ENCODE measurements at places on chromosomes 1 and 21. TPM values are rescaled to one million over a fixed set of nuclear protein-coding genes. Genes with fewer than 3 reads are reported as not detected.
A peak's percentile ranks its signal among the peaks of the same experiment; 100 is the strongest.

GRCh38 chr1:82845866-82846265, 1045.1 kb downstream of the ADGRL2 start:
- DNase-seq, result no peak

GRCh38 chr1:18200918-18201317, 93.3 kb downstream of the IGSF21 start:
- no peak for DNase-seq

GRCh38 chr21:38838598-38839327, 33.0 kb downstream of the ETS2 start:
- no peak for DNase-seq

DNA sequence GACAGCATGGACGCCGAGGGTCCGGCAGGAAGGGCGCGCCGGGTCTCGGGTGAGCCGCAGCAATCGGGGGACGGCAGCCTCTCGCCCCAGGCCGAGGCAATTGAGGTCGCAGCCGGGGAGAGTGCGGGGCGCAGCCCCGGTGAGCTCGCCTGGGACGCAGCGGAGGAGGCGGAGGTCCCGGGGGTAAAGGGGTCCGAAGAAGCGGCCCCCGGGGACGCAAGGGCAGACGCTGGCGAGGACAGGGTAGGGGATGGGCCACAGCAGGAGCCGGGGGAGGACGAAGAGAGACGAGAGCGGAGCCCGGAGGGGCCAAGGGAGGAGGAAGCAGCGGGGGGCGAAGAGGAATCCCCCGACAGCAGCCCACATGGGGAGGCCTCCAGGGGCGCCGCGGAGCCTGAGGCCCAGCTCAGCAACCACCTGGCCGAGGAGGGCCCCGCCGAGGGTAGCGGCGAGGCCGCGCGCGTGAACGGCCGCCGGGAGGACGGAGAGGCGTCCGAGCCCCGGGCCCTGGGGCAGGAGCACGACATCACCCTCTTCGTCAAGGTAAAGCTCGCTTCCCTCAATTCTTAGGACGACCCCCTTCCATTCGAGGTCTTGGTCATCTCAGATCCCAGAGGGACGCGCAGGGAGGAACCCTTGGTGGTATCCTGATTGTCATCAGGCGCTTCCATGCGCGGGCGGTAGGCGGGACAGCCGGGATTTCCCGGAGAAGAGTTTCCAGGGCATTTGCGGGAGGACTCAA, 1.6 kb downstream of the CLIC6 start:
- DNase-seq, result no peak

- DNase-seq, result no peak
Observed at GRCh38 chr1:230232371-230232771, 165.3 kb downstream of the GALNT2 start.

DNA sequence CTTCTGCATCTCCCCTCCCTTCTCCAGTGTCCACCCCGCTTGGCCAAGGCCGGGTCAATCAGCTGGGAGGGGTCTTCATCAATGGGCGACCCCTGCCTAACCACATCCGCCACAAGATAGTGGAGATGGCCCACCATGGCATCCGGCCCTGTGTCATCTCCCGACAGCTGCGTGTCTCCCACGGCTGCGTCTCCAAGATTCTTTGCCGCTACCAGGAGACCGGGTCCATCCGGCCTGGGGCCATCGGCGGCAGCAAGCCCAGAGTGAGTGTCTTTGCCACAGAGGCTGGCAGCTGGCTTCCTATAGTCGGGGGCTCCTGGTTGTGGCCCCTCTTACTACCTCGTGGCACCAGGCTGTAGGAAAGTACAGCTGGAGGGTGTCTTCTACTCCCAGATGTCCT, 3.6 kb downstream of the PAX7 start:
- no peak for DNase-seq

GRCh38 chr21:38965241-38965640, 159.5 kb downstream of the ETS2 start:
- DNase-seq, result no peak

DNA sequence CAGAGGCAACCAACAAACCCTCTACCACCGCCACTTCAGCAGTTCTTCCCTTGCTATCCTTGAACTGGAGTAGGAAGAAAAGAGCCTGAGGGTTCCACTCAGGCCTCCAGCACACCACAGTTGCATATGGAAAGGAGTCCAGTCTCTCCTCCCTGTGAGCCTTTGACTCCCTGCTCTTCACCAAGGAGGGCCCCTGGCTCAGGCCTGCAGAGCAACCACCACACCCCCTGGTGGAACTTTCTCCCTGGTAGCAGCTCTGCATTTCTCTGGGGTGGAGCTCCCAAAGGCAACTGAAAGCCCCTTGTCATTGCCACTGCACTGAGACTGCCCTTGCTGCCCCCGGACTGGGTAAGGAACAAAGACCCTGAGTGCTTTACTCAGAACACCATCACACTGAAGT, 1021.5 kb upstream of the ADGRL2 start:
- no peak for DNase-seq

GRCh38 chr1:89254658-89255287, 17.9 kb downstream of the GBP5 start:
- no peak for DNase-seq

The EFCAB7 gene
- 5.1 TPM for polyA plus RNA-seq

DNA sequence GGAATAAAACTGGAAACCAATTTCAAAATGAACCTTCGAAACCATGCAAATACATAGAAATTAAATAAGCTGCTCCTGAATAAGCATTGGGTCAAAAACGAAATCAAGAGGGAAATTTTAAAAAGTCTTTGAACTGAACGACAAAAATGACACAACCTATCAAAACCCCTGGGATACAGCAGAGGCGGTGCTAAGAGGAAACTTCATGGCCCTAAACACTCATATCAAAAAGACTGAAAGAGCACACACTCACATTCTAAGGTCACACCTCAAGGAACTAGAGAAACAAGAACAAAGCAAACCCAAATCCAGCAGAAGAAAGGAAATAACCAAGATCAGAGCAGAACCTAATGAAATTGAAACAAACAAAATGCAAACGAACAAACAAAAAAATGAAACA, 85.2 kb upstream of the CDC42BPA start:
- DNase-seq, result no peak

- no peak for DNase-seq
Observed at GRCh38 chr1:43492826-43493225, 37.9 kb upstream of the PTPRF start.

DNA sequence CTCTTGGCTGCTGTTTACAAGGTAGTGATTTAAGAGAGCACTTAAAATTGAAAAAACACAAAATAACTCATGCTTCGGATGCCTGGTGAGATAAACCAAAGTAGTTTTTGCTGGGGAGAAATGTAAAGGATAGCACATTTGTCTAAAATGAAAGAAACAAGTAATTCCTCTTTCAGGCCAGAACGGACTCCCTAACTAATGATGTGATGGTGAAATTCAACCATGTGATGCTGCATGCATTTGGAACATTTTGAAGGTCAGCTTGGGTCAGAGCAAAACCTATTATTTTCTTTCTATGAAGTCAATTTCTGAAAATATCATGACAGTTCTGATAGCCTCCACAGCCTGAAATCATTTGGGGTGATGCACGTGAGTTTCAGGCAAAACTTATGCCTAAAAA, 27.6 kb downstream of the NMNAT2 start:
- DNase-seq, result no peak

DNA sequence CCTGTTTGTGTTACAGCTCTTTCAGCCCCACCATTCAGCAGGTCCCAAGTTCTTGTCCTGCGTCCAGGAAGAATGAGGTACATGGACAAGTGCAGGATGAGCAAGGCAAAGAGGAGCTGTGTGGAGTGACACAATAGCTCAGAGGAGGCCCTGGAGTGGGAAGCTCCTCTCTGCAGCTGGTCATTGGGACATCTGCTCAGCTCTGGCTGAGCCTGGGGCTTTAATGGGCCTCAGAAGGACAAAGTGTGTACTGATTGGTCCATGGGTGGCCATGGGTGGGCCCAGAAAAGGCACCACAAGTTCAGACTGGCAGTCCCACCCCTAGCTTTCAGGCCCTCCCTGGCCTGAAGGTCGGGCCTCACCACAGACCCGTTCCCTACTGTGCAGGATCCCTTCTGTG, 14.7 kb upstream of the HYI start:
- no peak for DNase-seq

The ADCY10 gene
- polyA plus RNA-seq, result 0.11 TPM

DNA sequence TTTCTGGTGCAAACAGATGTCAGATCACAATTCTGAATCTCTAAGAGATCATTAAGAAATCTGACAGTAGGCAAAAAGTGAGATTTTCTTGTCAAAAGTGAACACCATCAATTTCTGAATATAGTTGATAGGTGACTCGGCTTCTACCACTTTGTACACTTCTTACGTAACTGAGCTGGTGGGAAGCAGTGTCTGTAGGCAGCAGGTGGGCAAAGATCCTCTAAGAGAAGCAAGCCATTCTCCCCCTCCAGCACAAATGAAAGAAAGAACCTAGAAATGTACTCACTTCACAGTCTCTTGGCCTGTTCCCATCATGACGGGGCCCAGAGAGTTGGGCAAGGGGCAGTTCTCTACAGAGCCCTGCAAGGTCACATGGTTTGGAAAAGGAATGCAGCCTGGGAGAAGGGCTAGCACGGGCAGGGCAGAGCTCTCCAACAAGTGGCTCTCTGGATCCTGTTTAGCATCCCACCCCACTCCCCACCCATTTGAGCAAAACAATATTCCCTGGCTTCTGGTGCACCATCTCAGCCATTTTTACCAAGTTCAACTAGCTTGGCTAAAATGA, 412.6 kb downstream of the LTN1 start:
- no peak for DNase-seq

The MAN1C1 gene
- polyA plus RNA-seq, result not detected

The IL19 gene
- not detected for polyA plus RNA-seq

DNA sequence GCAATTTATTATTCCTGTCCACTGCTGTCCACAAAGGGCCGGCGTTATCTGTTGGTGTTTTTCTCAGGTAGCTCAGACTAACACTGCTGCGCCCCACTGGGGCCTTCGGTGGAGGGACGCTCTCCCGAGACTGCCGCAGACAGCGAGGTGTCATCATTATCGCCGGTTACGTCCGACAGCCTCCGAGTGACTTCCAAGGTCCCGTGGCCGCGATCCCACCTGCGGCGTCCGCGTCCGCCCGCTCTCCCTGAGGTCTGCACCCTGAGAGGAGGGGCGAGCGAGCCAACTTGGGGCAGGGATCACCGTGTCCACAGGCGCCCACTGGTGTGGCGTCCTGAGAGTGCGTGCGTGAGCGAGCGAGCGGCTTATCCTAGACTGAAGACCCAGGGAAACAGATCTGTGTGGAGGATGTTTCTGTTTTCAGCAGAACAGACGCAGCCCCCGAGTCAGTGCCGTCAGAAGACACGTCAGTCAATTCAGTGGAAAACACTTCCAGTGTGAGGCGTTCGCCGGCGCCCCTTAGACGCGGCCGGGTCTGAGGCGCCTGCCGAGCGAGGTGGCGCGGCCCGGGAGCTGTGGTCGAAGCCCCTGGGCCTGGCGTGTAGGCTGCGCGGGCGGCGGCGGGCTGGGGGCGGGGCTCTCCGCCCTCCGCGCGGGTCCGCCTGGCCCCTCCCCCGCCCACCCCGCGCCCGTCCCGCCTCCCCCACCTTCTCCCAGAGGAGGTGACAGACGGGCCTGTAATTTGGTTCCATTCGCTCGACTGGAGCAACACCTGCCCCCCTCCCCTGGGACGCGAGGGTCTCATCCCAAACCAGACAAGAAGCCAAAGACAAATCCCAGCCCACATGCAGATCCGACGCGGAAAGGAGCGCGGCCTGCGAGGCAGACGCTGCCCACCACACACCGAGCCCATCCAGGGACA, 12.6 kb downstream of the NHLH2 start:
- peak; percentile 16 for DNase-seq

GRCh38 chr21:44761747-44762208, 39.8 kb downstream of the UBE2G2 start:
- DNase-seq, result no peak

The AMY1C gene
- polyA plus RNA-seq, result not detected

The CDC14A gene
- polyA plus RNA-seq, result 24.5 TPM

The GJA9 gene
- polyA plus RNA-seq, result not detected

The FHL3 gene
- polyA plus RNA-seq, result 56.7 TPM

The SPRR2E gene
- polyA plus RNA-seq, result not detected

DNA sequence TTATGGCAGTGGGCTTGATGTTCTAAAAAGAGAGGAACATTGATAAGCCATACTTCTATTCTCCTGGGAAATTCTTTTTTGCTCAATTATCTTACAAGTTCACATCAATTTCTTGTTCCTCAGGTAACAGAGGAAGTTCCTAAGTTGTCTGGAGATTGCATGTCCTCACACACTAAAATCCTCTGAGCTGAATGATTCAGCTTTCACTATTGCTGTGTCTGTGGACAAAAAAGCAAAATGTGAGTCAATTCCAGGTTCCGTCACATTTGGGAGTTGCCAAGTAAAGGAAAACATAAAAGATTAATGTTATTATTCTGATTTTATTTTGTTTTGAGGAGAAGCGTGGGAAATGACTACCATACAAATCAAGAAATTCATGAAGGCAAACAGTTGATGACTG, 316.7 kb downstream of the CHRM3 start:
- DNase-seq, result no peak

GRCh38 chr1:63342402-63342801, 20.0 kb downstream of the FOXD3 start:
- no peak for DNase-seq

The OR2T35 gene
- polyA plus RNA-seq, result not detected

- no peak for DNase-seq
Observed at GRCh38 chr1:195897076-195897475, 711.2 kb downstream of the KCNT2 start.

- DNase-seq, result no peak
Observed at GRCh38 chr1:245270063-245270462, 115.3 kb downstream of the KIF26B start.

- no peak for DNase-seq
Observed at GRCh38 chr1:40798366-40799281, 15.0 kb downstream of the KCNQ4 start.

The IKBKE gene
- 4.8 TPM for polyA plus RNA-seq

The AVPR1B gene
- not detected for polyA plus RNA-seq

DNA sequence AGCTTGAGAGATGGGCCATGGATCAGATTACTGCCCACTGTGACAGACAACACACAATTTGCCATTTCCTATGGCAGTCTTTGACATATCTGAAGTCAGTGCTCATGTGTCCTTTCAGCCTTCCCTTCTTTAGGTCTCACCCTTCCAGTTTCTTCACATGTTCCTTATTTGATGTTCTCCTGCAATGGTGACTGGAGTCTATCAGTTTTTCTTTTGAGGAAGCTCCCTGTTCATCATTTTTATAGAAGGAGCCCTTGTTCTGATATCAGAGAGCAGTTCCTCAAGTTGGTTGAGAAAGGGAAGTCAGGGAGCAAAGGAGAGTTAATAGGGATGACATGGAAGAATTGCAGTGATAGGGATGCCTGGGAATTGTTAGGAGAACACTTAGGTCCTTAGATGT, 42.2 kb downstream of the DISC1 start:
- no peak for DNase-seq

- no peak for DNase-seq
Observed at GRCh38 chr1:32333251-32333963, 2.6 kb downstream of the MARCKSL1 start.

DNA sequence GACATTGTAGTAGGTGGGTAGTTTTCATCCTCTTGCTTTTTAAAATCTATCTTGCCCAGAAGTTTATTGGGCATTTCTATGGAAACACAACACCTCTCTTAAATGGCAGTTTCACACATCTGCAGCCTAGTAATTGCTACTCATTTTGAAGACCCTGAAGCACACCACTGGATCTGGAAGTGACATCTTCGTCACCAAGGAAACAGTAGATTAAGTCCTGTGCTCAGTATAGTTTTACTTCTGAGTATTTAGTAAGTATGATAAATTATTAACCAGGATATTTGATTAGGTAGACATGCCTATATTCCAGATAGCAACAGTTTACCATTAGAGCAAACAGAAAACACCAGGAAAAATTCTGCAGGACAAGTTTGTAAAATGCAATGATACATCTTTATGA, 48.7 kb downstream of the UCK2 start:
- DNase-seq, result no peak
